GM12891 (cell line): ENCODE measurements at places on chromosomes 2 and 18.

- DNase-seq = no peak
Observed at GRCh38 chr18:79650959-79651358, 28.6 kb upstream of the CTDP1 start.

DNA sequence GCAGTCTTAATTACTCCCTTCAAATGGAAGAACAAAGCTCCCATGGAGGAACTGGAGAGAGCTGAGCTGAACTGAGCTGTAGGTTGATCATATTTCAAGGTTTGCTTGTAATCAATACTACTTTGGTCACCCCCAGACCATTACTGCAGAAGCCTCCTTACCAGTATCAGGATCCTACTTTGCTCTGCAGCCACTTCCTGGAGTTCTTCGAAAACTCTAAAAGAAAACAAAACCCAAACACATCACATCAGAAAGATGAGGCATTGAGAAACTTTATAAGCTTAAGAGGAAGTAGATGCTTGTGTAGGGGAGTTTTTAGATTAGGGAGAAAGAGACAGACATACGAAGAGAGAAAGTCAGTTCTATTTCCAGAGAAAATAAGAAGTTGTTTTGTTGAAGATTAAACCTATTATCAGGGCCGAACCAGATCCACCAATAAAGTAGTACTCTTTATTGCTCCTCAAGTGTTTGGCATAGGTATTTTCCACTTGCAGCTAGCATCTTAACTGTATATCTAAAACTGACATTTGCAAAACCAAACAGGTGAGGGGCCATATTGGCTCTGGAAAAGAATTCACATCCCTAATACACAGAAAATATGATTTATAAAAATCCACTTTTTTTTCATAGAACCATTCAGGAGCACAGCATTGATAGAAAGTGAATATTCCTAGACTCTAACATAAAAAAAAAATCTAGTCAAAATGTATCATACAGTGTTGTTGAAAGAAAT lies 166.9 kb upstream of the KLF7 start:
- DNase-seq = no peak

- DNase-seq = no peak
Observed at GRCh38 chr2:85899284-85899683, 10.5 kb upstream of the ST3GAL5 start.

DNA sequence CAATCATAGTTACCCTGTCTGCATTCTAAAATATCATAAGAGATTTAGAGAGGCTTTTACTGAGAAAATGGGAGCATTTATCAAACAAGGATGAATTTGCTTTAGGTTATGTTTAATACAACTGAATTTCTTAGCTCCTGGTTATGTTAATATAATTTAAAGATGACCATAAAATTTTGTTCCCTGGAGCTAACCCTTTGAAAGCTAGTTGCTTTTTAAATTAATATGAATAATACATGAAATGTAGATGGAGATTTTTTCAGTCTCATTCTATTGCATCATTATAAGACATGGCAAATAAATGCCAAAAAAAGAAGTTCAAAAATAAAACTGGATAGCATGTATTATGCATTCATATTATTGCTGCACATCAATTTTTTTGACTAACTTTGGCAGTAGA lies 344.1 kb upstream of the NXPH2 start:
- DNase-seq = no peak

- DNase-seq = no peak
Observed at GRCh38 chr18:21242780-21243401, 859 bp downstream of the GREB1L start.

GRCh38 chr18:33316146-33316587 lies 124.4 kb downstream of the CCDC178 start:
- no peak for DNase-seq

- DNase-seq = no peak
Observed at GRCh38 chr18:54181856-54182602, 42.4 kb downstream of the MBD2 start.

DNA sequence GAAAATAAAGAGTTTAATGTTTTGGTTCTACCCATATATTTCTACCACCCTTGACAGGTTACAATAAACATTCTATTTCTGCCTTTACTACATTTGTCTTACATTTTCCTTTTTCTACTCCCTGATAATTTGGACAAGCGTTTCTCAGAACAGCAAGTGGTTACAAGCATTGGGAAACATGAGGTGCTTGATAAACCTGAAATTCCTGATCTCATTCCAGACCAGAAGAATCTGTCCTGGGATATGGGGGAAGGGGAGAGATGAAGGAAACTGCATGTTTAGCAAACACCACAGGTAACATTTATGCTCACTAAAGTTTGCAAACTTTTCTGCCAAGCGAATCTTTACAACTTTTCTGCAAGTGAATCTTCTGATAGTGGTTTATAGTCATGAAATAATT lies 28.3 kb upstream of the DSC1 start:
- no peak for DNase-seq

GRCh38 chr2:26740890-26741302 lies 23.2 kb upstream of the SLC35F6 start:
- no peak for DNase-seq

DNA sequence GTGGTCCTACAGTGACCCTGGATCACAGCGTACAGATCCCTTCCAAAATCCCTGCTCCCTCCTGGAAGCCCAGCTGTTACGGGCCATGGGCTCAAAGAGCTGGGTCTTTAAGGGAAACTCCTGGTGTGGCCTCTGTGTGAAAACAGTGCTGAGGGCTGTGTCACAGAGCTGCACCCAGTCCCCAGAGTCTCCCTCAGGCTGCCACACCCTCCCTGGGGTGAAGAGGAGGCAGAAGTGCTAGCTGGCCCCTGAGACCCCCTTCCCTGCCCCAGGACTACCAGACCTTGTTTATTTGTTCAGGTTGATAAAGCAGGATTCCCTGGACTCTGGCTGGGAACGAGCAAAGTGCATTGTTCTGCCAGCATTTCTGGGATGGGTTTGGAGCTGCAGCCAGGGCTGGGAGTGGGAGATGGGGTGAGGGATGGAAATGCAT lies 7.7 kb downstream of the ATOH8 start:
- no peak for DNase-seq

- no peak for DNase-seq
Observed at GRCh38 chr2:108320326-108320922, 31.7 kb downstream of the SULT1C2 start.

DNA sequence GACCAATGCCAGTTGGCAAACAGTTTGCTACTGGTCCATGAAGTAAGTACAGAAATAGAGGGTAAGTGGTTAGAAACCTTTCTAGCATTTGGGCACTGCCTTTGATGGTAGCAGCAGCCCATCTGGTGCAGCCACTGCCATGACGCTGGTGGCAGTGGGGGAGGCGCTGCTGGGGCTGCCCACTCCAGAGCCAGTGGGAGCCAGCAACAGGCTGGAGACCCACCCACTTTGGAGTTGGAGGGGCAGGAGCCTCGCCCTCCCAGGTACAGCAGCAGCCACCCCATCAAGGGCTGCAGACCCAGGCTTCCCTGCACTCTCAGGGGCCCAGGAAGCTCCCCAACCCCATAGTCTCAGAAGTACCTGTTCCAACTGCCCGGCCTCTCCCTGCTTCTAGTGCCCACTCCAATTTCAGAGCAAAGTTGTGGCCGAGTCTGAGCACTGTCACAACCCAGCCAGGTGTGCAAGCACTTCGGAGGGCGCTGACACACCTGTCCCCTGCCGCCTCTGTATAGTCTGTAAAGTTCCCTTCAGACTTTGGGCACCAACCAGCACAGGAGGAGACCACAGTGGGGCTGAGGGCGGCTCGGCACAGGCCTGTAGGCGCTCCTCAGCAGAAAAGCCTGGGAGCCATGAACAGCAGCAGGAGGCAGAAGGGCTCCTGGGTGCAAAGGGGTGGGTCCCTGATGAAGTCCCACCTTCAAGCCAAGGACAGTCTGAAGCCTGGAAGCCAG lies 125.6 kb upstream of the CCDC150 start:
- no peak for DNase-seq

DNA sequence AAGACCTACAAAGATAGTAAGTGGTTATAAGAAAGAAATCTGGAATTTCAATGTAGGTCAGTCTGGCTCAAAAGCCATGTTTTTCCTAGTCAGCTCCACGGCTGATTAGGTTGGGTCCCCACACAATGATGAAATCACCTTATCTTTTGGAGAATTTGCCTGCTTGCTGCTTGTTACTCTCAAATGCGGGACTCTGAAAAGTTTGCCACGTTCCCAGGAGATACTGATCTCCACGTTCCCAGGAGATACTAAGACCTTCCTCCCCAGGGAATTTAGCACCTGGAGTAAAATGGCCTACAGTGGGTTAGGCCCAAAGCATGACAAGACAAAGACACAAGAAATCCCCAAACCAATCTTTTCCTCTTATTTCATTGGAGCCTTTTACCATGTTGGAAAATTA lies 449.6 kb downstream of the TNS1 start:
- no peak for DNase-seq

DNA sequence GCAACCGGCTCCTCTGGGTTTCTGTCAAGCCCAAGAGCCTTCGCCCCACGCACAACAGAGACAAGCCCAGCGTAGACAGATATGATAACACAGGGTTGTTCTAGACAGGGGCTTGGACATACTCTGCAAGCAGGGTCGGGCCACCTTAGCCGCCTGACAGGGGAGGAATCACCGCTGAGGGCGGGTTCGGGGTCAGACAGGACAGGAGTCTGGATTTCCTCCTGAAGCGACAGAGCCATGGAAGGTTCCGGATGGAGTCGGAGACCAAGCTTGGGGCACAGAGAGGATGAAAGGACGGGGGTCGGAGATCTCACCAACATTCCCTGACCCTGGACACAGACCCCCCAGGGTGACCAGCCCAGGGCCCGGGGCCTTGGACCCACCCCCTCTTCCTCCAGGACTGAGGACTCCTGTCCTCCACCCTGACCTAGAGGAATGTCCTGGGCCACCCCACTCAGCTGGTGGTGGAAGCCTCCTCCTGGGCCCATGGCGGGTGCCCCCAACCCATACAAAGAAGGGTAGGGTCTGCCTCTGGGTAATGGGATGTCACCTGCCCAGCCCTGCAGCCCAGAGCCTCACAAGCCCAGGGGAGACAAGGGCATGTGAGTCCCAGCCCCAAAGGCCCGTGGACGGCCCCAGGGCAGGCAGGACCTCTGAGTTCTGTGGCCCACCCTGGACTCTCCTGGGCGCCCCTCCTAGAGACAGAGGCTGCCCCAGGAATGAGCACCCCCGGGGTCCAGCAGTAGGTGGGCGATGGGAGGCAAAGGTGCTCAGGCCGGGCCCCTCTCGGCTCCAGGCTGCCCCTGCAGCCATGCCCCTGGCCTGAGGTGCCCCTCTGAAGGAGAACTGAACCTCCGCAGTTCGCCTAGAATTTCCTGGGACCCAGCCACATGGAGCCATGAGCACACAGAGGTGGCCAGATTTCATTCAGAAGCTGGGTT lies 44.1 kb upstream of the GPC1 start:
- DNase-seq = no peak

DNA sequence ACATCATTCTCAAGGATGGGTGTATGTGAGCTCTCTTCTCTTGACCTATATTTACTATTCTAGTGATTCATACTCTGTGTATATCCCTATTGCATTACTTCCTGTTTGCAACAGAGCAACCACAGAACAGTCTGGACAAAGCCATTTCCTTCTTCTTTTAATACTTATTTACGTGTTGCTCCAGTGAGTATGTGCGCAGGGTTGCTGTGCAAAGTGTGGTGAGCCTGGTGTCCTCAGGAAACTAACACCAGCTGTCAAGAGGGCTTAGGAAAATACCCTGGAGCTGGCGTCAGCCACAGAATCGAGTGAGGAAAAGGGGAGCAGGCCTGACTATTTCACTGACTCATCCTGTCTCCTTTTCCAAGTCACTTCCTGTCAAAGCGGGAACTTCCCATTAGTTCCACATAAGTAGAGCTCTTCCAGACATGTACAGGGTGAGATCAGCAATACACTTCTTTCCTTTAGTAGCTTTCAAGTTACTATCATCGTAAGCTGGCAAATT lies 214.1 kb upstream of the COPS8 start:
- no peak for DNase-seq
